ENCODE measurements at places on chromosomes 6 and 20.

DNA sequence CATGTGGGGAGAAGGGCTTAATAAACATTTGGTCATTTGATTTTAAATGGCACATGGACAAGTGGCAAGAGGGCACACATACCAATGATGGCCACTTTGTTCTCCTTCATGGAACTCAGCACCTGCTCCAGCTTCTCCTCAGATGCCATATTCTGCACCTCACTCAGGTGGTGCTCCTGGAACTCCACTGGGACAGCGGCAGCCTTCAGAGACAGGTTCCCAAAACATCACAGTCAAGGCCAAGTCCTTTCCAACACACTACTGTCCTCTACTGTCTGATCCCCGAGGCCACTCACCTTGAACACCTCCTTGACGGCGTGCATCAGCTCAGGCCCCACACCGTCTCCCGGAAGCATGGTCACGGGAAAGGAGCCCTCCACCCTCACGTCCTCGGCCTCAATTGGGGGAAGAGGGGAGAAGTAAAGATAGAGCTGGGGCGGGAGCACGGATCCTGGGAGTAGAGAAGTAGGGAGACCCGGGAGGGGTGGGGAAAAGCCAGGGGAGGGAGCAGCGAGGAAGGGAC, 591 bp downstream of the IDH3B start:
- no peak for DNase-seq

- DNase-seq = no peak
Measured at GRCh38 chr6:52307900-52308372, 23.4 kb upstream of the MCM3 start.

DNA sequence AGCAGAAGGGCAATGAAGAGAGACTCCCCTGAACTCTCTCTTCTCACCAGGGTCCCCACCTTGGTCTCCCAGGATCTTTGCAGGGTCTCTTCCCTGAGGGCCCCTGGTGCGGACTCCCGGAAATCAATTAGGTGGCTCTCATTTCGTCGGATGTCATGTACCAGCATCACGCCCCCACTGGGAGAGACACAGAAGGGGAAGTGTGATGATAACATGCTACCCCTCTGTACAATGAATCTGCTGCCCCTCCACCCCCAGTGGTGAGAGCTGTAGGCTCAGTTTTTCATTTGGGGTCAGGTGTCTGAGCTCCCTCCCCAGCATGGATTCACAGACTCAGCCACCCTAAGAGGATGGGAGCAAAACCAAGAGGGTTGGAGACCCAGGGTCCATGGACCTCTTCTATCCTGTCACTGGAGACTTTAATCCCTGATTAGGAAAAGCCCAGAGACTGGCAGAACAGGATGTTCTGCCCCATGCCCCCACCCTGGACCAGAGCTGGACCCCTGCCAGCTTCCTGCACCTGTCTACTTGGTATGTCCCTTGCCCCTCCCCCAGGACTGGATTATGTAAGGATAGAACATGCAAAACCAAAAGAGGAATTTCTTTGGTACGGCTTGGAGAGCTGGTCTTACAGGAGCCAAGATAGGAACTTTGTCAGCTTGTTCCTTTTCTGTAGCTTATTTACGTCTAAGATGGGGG, 11.1 kb downstream of the GGT7 start:
- no peak for DNase-seq

DNA sequence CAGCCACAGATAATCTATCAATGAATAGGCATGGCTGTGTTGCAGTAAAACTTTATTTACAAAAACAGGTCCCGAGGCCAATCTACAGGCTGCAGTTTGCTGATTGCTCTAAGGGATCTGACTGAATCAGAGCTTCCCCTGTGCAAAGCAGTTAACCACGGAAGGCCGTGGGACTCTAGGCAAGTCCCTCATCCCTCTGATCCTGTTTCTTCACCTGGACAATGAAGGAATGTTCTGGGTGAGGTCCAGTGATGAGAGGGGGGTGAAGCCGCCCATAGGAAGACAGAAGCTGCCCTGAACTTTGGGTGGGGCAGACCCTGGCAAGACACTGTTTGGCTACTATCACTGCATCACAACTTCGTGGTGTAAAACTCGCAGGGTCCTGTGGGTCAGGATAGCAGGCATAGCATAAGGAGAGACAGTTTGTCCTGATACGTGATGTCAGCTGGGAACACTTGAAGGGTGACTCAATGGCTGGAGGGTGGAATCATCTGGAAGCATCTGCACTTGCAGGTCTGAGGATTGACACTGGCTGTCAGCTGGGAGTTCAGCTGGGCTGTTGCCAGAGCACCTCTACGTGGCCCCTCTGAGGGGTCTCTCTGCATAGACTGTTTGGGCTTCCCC, 33.3 kb upstream of the TGM2 start:
- DNase-seq = no peak

- no peak for DNase-seq
Measured at GRCh38 chr6:14824060-14824459, 421.8 kb upstream of the JARID2 start.

DNA sequence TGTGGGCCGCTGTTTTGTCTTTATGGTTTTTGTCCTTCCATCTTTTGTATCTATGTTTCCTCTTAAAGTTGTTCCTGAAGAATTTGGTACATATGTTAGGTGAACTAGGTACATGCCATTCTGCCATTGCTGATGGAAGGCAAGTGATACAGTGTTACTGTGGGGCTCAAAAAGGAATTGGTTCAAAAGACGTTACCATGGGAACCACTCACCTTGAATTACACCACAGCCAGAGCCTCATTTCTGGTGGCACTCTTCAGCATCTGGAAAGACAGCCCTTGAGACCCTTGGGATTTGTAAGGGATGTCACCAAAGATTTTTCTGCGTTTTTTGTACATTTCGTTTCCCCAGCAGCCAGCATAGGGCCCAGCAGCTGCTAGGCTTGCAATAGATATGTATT, 31.9 kb downstream of the TMEM181 start:
- no peak for DNase-seq

GRCh38 chr20:32163951-32164350, 43.6 kb downstream of the PLAGL2 start:
- DNase-seq = no peak

DNA sequence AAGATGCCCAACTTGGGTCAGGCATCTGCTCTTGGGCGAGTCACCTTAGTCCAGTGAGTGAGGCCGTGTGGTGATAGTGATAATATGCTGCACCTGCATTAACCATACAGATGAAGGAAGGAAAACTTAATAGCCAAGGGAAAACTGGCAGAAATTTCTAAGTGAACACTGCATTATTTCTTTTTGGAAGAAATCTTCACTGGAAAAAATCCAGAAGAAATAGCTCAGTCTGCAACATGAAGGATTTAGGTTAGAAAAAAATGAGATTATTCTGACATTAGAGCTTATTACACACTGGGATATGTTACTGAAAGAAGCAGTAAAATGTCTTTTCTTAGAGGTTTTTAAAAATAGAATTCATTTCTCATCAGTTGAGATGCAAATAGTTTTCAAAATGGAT, 947.3 kb downstream of the KIF16B start:
- DNase-seq = no peak

DNA sequence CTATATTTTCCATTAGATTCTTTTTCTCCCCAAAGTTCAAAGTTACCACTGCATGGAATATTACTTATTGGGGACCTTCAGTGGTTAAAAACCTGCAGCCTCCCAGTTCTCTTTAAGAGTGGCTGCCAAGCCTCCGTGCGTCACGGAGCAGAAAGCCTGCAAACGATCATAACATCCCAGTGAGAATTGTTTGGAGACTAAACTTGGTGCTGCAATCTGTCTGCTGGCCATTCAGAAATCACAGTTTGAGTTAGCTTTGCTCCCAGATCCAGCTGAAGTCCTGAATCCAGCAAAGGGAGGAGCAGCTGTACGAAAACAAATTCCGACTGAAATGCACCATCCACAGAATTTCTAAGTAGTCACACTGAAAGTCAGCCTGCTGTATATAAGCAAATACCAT, 213.5 kb upstream of the PDE10A start:
- DNase-seq = no peak

DNA sequence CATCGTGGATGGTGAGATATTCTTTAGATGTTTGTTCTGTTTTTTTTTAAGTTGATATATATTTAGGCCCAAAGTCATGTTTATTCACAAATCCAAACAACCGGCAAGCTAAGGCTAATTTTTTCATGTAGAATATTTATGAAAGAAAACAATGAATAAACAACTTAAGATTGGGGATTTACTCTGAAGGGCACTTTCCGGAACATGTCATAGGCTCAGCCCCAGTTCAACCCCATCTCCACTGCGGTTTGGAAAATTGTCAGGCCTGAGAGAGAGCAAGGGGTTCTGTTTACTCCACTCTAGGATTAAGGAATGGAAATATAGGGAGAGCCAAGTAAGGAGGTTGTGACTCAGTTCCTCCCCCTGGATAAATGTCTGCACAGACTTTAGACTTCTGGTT, 18.3 kb downstream of the RPS6KA2 start:
- DNase-seq = no peak

GRCh38 chr6:167485186-167485978, 160.5 kb downstream of the TTLL2 start:
- no peak for DNase-seq
